ENCODE measurements at places on chromosomes 12 and 14.
A peak's percentile ranks its signal among the peaks of the same experiment; 100 is the strongest.

GRCh38 chr12:71262466-71262865, 104.7 kb upstream of the TSPAN8 start:
- no peak for DNase-seq

DNA sequence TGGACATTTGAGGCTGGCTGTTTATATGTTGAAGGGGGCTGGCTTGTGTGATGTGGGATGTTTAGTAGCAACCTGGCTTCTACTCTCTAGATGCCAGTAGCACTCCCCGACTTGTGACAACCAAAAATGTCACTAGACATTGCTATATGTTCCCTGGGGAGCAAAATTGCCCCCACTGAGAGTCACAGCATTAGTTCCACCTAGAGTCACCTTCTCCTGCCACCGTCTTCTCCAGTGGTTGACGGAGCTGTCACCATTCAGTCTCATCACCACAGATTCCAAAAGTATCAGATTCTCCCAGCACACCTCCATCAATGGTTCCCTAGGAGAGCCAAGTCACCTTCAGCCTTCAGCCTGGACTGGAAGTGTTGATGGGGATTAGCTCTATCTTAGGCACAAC, 7.8 kb upstream of the KRT76 start:
- DNase-seq: no peak

DNA sequence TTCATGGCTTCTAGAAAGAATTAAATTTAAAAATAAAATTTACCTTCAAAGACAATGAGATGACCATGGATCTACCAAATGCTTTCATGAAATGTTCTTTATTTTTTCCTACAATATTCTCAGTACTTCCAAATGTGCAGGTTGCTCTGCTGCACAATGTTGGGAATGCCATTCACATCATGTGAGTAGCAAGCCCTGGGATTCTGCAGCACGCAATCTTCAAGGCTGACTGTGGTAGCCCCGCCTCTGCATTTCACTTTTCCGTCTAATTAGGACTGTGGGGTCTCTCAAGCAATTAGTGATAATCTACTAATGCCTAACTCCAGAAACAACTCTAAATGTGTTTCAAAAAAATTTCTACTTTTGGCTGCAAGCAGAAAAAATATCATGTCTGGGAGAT, 13.7 kb upstream of the NTN4 start:
- DNase-seq: no peak

- no peak for DNase-seq
Observed at GRCh38 chr14:79580906-79581305, 630.4 kb downstream of the DIO2 start.

GRCh38 chr12:117105902-117106301, 6.7 kb upstream of the TESC start:
- no peak for DNase-seq

DNA sequence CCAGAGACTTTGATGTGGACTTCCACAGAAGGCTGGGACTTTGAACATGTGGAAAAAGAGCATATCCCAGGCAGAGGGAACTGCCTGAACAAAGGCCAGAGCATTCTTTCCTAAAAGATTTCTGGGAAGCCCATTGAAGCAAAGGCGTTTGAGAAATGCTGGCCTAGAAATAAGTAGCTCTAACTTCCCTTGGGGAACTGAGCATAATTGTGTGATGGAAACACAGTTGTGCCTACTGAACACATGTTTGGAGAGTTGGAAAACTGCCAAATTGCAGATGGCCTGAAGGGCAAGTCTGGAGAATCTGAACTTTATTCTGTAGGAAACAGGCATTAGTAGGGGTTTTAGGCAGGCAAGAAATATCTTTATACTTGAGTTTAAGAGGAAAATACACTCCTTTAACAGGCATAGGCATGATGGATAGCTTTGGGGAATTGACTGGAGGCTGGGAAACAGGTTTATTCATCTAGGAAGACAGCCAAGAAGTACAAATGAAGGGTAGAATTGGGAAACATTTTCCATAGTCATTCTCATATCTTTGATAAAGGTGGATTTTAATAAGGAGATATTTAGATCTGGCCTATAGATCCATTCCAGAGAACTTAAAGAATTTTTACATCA, 134.1 kb downstream of the TPH2 start:
- no peak for DNase-seq

DNA sequence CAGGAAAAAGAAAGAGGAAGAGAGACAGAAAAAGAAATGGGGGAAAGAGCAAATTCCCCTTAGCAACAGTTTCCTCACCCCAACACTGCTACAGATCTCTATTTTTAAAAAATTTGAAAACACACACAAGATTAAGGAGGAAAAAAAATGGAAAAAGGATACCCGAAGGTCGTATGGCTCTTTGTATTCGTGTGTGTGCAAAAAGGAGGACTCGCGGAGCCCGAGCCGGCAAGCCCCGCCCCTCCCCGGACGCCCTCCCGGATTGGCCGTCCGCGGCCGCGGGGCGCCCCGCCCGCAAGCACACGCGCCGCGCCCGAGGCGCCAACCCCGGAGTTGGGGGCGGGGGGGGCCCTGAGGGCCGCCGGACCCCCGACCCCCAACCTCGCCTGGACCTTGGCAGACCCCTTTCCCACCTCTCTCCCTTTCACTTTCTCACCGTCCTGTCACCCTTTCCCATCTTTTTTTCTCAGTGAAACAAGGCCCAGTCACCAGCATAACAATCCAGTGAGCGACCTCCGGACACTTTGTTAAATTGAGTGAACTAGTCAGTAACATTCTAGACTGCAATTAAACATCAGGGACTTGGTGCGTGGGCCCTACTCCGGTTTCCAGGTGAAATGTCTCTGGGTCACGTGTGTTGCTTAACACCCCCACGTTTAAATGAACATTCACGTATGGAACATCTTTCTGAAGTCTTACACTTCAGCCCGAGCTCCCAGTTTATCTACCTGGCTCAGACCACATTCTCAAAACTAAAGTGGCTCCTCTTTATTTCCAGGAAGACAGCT, at the start of gene C14orf93:
TSS of gene C14orf93 (minus strand) at position 205 of the 788 bp plus-strand sequence. CDS start 11,120 bp downstream, outside the sequence.
- peak; percentile 50 for DNase-seq

GRCh38 chr14:22422238-22422637, 166.8 kb downstream of the DAD1 start:
- no peak for DNase-seq
